Mucosa of descending colon (tissue), 3 donors: ENCODE measurements at places on chromosomes 13 and 19. TPM values are rescaled to one million over a fixed set of nuclear protein-coding genes. Genes with fewer than 3 reads are reported as not detected.
A peak's percentile ranks its signal among the peaks of the same experiment; 100 is the strongest.

FXYD7 gene
- 1.5 TPM for total RNA-seq

SIGLEC9 gene
- total RNA-seq = 3.2 TPM

ZNF737 gene
- total RNA-seq = 11.2 TPM

- DNase-seq = no peak
Observed at GRCh38 chr19:3033595-3034405, 4.7 kb upstream of the TLE2 start.

DNA sequence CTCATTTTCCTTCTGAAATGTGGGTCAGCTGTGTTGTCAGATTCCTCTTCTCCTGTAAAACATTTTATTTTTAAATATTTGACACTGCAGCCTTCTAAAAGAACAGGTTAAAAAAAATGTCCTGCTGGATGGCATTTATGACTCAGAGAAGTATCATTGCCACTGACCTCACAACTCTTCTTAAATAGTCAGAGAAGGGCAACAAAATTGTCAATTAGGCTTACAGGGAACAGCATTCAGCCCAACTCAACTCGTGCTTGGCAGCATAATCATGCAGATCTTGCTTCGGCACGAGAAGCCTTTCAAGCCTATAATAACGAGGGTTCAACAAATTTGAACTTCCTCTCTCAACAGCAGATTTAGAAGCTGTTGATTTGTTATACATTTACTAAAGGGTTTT, 296.7 kb upstream of the DACH1 start:
- DNase-seq = no peak

DNA sequence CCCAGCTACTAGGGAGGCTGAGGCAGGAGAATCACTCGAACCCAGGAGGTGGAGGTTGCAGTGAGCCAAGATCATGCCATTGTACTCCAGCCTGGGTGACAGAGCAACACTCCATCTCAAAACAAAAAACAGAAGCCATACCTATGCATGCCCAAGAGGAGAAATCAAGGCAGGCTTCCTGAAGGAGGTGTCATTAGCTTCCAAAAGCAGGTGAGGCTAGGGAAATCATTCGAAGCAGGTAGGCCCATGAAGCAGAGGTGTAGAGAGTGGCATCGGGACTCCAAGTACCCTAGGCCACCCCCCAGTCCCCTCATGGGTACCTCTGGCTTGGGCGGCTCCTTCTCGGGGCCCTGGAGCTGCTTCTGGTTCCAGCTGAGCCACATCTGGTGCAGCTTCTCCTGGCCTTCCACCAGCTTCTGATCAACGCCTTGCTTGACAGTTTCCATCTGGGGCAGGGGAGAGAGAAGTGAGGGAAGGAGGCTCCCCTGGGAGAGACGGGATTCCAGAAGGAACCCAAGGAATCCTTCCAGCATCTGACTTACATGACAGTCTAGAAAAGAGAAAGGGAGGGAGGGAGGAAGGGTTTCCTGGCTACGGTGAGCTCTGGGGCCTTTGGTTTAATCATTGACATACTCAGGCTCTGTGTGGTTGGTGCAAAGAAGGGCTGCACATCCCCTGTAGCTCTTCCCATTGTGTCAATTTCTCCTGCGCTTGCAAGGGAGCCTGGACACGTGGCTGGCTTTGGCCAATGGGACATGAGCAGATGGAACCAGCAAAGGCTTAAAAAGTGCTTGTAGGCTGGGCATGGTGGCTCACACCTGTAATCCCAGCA, 13.1 kb upstream of the TICAM1 start:
- no peak for DNase-seq

PROZ gene
- total RNA-seq = not detected

DNA sequence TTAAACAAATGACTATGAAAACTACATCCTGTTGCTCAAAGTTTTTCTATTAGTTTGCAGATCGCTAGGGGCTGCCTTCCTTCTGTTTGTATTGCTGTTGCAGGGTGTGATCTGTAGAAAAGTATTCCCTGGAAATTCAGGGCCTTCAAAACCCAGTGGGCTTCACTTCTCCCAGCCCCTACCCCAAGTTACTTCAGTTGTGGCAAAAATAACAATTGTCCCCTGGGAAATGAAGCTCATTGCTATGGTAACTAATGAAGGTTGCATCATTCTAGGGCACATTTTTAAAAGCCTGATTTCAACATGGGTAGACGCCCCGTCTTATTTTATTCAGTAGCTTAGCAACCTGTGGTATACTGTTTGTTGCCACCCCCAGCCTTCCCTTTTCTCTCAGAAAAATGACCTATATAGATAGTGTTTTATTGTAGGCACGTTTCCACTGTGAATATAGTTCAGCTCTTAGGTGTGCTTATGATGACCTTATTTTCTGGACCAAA, 60.9 kb downstream of the WDFY2 start:
- no peak for DNase-seq

DNA sequence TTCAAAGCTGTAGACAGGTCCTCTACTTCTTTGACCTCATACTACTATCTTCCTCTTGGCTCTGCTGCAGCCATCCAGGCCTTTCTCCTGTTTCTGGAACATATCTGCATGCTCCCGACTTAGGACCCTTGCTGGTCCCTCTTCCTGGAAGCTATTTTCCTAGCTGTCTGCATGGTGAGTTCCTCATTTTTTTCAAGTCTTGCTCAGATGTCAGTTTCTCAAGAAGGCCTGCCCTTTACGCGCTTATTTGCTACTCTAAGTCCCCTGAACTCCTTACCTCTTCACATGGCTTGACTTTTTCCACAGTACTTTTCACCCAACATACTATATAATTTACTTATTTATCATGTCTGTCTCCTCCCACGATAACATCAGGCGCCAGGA, 31.4 kb downstream of the DNAJC3 start:
- no peak for DNase-seq

GRCh38 chr13:97567510-97568243, 133.7 kb downstream of the RAP2A start:
- DNase-seq = peak; percentile 80

SPINT2 gene
- total RNA-seq = 802 TPM

- no peak for DNase-seq
Observed at GRCh38 chr13:85638815-85639393, 160.3 kb downstream of the SLITRK6 start.

DNA sequence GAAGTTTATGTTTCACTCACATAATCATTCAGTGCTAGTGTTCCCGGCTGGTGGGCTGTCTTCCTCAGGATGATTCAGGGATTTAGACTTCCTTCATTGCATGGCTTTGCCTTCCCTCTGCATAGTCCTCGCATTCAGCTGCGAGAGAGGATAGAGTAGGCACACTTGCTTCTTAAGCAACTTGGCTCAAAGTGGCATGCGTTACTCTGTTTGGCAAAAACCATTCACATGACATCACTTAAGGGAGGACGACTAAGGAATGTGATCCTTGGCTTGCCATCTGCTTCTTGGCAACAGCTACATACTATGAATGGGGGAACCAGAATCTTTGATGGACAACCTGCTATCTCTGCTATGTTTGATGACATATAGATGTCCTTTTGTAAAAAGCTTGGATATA, 359.3 kb downstream of the TDRD3 start:
- no peak for DNase-seq

ZNF155 gene
- 6.7 TPM for total RNA-seq

SLC7A9 gene
- total RNA-seq = 0.43 TPM

- DNase-seq = no peak
Observed at GRCh38 chr19:47713046-47714021, at the start of gene EHD2. Gene EHD2 (plus strand): TSS chr19:47713422. CDS start chr19:47716613, 3,191 bp downstream.

DNA sequence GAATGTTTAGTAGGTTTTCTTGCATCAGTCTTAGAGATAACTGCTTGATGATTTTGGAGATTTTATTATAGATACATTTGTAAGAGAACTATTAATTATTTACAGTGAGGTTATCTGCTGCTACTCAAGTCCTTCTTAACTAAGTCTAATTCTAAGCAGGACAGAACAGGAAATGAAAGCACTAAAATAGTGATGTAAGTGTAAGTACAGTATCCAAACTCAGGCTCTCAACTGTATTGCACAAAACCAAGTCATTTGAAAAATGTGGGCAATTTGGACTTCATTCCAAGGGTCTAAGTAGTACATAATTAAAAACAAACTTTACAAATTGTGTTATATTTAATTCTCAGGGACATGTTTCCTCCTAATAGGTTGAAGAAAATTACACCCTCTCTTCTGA, 417.1 kb downstream of the ITGBL1 start:
- DNase-seq = no peak

DNA sequence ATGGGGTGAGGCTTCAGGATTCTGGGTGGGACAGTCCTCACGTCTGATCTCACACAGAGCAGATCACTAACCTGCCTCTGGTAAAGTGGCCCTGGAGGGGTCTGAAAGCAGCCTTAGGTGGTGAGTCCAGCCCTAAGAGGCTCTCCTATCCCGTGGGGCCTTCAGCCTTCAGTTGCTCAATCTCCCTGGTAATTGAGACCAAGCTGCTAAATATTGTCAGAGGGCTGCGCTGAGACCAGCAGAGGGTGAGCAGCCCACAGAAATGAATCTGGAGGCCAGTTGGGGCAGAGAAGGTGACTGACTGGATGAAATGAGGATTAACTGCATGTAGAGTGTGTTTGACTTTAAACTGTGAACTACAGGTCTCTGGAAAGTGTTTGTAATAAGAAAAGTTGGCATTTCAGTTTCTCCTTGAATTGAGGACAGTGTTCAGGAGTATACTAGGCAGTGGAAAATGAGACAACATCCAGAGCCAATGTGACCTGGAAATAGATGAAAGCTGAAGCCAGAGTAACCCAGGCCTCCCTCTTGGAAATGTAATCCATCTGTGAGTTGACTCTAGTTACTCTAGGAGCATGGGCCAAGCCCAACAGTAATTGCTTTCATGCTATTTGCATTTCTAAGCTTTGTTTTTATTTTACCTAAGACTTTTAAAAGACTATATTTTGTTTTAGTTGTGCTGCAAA, 14.3 kb upstream of the HSPH1 start:
- no peak for DNase-seq

DNA sequence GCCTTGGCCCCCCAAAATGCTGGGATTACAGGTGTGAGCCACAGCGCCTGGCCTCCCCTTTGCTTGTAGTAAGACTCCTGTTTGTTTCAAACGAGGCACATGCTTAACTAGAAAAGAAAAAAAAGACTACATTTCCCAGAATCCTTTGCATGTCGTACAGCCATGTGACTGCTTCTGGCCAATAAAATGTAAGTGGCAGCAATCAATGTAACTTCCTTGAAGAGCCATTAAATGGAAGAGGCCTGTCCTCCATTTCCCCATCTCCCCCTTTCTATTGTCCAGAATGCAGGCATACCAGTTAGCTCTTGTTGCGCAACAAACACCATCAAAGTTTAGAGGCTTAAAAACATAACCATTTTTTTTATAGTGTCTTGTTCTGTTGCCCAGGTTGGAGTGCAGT, 10.4 kb upstream of the GPR32 start:
- DNase-seq = no peak

DNA sequence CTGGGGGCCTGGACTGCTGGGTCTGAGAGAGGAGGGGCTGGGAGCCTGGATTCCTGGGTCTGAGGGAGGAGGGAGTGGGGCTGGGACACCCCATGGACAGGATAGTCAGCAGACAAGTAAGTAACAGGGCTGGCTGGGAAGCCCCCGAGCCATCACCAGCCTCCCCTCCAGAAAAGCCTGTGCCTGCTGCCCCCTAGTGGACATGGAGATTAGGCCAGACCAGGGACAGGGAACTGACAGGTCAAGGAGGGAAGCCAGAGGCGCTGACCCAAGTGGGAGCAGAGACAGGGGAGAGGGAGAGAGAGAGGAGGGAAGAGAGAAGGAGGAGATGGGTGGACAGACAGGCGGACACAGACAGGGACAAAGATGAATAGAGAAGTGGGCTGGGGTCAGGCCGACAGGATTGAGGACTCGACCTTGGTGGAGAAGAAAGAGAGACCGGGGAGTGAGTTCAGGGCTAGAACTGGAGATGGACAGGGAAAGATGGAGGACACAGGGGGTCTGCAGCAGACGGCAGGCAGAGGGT, 6.7 kb upstream of the ERFL start:
- DNase-seq = peak; percentile 74

DNA sequence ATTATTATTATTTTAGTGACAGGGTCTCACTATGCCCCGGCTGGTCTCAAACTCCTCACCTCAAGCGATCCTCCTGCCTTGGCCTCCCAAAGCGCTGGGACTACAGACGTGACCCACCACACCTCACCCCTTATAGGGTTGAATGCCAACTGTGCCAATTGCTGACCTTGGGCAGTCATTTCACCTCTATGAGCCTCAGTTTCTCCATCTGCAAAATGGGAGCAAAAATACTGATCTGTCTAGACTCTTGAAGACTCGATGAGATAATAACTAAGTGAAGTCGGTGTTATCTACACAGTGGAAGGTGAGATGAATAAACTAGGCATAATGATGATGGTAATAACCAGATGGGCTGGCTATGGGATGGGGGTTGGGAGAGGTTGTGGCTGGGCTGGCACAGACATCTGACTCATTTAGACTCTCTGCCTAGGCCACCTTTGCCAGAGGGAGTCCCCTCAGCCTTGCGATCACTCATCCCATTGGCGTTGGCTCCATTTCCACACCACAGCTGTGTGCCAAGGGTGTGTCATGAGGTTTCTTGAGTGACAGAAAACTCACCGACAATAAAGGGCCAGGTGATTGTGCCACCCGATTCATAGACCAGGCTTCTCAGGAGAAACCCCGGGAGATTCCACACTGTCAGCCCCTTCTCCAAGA, at the start of gene CASP14:
Gene CASP14, plus strand, starts transcription at position 596 of the 657 bp plus-strand sequence. CDS start 2,772 bp downstream, outside the sequence.
- no peak for DNase-seq

ZSCAN1 gene
- not detected for total RNA-seq

PEAK3 gene
- total RNA-seq = 1.4 TPM

GRCh38 chr13:28458608-28459007, 36.3 kb downstream of the FLT1 start:
- no peak for DNase-seq

FAM32A gene
- 77.8 TPM for total RNA-seq

DNA sequence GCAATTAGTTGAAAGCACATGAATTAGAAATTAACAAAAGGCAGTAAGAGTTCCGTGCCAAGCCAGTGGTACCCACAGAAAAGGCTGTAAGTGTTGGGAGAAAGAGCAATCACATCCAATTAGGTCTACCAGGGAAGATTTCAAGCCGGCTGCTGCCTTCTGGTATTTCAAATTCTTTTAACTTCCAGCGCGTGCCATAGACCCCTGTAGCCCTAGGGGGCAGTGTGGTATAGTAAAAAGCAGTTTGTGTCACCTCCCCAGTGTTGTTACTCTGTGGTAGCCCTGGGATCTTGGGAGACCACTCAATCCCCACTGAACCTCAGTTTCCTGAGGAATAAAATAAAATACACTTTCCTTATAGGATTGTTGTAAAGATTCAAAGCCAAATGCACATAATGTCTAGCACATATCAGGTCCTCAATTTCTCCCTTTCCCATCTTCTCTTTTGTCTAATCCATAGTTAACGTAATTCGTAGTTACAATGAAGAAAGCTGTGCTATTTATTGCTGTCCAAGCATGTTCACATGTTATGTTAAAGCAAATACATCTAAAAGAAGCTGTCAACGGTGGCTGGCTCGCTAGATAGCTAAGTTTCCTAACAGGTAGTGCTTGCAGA, 230.2 kb downstream of the TDRD3 start:
- peak; percentile 30 for DNase-seq

ANGPTL8 gene
- total RNA-seq = not detected
